ENCODE measurements at places on chromosomes 11 and 22.

DNA sequence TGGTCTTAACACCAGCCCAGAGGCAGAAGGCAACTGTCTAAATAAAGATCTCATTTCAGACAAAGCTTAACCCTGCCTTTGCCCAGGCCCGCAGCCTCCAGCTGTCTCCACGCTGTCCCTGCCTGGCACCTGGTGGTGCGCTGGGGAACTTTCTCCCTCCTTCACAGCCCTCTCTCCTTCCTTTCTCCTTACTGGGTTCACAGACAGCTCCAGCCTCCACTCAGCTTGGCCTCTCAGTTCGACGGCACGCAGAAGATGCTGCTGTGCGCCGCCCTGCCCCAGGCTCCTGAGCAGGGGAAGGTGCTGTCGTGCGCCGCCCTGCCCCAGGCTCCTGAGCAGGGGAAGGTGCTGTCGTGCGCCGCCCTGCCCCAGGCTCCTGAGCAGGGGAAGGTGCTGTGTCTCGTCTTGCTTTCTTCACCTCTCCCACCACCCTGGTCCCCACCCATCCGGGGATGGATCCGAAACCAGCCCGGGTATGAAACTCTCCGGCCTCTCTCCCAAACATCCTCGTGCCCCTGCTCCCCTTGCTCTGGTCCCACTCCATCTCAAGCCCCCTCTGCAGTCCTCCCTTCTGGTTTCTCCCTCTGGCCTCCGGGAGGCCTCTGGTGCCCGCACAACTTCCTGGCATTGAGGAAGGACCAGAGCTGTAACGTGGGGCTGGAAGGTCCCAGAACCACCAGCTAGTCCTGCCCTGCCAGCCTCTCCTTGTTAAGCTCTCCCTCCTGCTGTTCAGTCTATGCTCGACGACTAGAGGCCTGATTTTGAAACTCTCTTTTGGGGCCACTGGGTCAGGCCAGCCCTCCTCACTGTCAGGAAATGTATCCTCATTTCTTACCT lies 22.9 kb upstream of the JAM3 start:
- DNase-seq: peak; percentile 85

DNA sequence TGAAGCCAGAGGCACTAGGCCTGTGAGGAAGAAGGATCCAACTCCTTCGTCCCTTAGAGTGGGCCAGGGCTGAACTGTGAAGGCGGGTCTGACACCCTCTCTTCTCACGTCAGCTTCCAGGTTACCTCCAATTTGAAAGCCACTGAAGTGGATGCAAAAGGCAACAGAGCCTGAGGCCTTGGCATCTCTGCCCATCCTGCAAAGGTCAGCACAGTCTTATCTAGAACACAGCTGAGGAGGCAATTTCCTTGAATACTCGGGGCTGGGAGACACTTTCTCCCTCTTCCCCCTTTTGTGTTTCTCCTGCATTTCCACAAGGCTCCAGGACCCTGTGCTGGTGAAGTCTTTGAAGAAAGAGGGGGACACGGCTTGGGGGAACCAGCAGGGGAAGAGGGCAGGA lies 91.6 kb upstream of the PAX6 start:
- no peak for DNase-seq

DNA sequence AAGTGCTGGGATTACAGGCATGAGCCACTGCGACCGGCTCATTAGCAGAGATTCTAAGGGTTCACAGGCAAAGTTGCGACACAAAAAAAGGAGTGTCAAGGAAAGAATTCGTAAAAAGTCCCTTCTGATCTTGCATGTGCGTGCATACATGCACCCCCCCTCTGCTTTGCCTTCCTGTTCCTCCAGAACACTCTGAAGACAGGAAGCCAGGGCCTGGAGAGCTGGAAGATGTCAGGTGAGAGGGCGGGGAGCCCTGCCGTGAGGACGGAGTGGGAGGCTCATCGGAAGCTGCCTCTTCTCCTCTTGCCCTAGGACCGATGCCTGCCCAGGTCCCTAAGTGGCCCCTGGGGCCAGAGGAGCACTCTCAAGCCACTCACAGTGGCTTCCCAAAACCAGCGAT lies 89.1 kb downstream of the LARGE1 start:
- no peak for DNase-seq

GRCh38 chr22:37053310-37054055 lies 1.9 kb downstream of the KCTD17 start:
- no peak for DNase-seq

- no peak for DNase-seq
These were observed 26.2 kb downstream of the SPATA19 start for GRCh38 chr11:133819114-133819513.

DNA sequence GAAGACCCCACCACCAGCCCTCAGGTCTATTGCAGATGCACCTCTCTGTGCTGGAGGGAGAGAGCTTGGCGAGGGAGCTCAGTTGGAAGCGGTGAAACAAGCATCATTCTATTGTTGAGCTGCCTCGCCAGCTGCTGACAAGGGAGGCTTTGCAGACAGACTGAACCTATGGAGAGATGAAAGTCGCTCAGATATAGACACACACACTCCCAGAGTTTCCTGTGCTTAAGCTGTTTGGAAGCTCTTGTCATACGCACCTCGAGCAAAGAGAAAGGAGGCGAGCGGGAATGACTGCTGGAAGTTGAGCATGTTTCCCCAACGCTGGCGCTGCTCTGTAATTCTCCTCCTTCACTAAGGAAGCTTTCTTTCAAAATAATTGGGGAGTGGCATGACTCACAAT lies 126.1 kb downstream of the TRIM29 start:
- DNase-seq: no peak

DNA sequence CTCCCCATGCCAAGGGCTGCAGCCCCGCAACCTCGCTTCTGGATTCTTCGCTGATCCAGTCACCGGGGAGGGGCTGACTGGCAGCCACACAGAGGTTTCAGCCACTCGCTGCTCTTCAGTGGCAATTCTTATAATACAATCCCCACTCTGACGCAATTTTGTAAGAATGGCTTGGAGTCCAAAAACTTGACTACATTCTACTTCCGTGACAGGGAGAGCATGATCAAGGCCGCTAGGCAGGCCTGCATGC lies 14.9 kb downstream of the PPM1F start:
- DNase-seq: no peak

GRCh38 chr11:131975619-131976018 lies 605.2 kb downstream of the NTM start:
- no peak for DNase-seq

GRCh38 chr22:17788528-17789378 lies 14.5 kb upstream of the BID start:
- no peak for DNase-seq

- DNase-seq: no peak
These were observed 34.6 kb downstream of the NFAM1 start for GRCh38 chr22:42397332-42398249.

DNA sequence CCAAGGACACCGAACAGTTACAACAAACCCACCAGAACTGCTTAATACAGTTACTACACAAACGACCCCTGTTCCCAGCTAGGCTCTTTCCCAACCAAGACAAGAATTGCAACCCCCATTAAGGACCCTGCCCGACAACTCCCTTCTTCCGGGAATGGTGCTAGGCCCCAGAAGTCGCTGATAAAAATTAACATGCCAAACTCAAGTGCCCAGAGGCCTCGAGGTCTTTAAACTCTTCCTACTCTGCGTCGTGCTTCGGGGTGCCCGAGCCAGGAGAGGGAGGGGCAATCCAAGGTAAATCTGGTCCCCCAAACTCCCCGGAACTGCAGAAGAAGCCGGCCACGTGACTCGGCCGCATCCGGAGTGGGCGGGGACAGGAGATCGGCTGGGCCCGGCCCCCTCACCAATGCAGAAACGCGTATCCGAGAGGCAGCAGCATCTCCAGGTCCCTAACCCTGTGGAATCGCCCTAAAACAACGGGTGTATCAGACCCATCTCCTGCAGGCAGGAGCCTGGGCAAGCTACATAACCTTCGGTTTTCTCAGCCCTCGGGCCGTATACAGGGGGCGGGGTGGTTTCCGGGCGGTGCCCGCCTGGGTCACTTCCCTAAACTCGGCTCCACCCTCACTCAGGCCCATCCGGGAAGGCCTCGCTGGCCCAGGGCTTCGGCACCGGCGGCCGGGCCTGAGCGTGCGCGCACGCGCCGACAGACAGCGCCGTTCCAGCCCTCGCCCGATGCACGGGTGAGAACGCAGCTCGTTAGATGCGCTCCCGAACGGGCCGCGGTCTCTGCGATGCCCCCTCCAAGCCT lies 1.1 kb downstream of the CFL1 start:
- peak; percentile 67 for DNase-seq

DNA sequence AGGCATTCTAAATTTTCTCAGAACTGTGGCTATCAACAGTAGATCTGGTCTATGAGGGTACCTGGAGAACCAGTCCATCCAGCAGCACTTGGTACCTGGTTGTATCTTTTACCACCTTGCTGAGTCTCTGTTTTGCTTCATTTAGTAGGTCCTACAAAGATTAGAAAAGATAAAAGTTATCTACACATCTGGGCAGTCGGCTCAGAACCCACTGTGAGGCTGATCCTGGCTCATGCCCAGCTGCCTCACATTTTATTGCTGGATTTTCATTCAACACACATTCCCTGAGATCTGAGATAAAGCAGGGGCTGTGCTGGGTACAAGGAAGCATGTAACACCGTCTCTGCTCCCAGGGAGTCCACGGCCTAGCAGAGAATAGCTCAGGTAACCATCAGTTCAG lies 27.5 kb downstream of the ATP6V1E1 start:
- no peak for DNase-seq

DNA sequence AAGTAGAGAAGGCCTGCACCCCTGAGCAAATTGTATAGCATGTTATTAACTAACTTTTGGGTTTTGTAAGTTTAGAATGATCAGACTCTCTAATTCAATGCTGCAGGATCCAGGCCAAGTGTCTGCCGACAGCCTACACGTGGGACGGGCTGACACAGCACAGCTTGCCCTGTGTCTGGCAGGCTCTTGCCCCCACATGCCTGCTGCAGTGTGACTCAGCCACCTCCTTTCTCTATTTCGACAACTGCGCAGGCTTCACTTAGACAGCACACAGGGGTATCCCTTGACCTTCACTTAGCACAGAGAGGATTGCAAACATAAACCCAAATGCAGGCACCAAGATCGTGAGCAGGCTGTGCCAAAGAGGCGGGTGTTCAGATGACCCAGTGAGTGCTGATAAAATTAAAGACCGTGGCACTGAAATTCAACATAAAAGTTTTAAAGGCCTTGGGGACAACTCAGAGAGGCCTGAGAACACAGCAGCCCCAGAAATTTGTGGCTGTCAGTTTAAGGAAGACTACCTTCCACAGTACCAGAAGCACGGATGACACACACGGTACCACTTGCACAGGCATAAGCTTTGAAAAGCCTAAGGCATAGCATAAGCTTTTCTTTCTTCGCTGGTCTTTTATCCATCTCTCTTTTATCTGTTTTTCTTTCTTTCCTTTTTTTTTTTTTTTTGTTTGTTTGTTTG lies 37.8 kb downstream of the SCN3B start:
- DNase-seq: no peak

GRCh38 chr22:35173655-35174054 lies 83.6 kb upstream of the HMGXB4 start:
- DNase-seq: no peak

DNA sequence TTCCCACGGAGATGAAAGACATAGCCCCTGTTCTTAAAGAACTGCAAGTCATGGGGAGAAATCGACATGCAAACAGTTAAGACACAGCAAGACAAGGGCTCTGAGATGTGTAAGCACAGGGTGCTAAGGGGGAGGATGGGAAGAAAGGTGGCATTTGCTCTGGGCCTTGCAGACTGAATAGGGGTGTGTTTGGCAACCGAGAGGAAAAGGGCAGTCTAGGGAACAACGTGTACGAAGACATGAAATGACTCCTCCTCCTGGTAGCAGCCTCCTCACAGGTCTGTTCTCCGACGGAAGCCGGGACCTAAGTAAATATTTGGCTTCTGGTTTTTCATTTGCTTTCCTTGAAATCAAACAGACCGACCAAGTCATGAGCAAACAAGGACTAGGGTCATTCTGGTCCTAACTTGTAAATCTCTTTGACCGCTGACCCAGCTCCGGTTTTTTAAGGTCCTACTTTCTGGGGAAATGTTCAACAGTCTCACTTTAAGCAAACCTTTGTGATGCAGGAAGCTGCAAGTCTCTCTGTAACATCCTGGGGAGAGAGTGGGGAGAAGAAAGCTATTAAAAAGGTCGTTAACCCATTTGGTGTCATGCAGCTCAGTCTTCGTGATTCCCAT lies 19.7 kb downstream of the NNMT start:
- no peak for DNase-seq

- no peak for DNase-seq
These were observed 44.8 kb downstream of the SHANK2 start for GRCh38 chr11:71207563-71207962.

DNA sequence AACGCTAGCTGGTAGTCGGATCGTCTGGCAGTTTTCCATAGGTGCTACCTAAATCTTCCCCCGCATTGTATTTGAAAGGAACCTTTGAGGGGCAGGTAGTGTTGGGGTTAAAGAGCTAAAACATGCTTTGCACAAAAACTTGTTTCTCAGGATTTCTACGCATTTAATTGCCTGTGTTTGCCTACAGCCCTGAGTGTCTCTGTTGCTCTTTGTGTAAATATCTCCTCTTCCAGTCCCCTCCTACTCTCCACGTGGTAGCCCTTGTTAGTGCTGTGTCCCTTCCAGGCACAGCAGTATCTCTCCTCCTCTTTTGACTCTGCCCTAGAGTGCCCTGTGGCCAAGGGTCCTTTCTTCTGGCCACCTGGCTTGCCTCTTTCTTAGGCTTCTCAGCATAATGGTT lies 81.7 kb downstream of the BARX2 start:
- DNase-seq: no peak

DNA sequence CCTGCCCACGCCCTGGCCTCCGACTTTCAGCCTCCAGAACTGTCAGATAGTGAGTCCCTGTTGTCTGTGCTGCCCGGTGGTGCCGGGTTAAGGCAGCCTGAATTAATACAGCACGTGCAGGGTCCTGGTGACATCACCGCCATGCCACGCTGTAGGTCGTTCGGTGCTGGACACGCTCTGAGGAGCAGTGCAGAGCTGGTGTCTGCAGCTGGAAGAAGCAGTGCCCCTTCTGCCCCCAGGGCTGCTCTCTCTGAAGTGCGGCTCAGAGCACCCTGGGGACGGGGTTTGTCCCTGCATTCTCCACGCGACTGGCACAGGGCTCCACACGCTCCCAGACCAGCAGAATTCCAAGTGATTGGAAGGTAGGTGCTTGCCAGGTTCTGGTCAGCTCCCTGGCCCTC lies 831.5 kb downstream of the TBC1D22A start:
- DNase-seq: no peak

GRCh38 chr11:45459491-45459890 lies 173.3 kb upstream of the SYT13 start:
- no peak for DNase-seq

- peak; percentile 68 for DNase-seq
These were observed 157.0 kb downstream of the BRD1 start for GRCh38 chr22:49670456-49671330.

GRCh38 chr11:20078846-20079245 lies 81.4 kb downstream of the DBX1 start:
- DNase-seq: no peak

- peak; percentile 33 for DNase-seq
These were observed 3.5 kb downstream of the PLXNB2 start for GRCh38 chr22:50303848-50304527.

- DNase-seq: no peak
These were observed 11.9 kb upstream of the AMPD3 start for GRCh38 chr11:10443152-10443551.

All from WERI-Rb-1 (cell line).